ENCODE measurements at places on chromosomes 7 and 10.

DNA sequence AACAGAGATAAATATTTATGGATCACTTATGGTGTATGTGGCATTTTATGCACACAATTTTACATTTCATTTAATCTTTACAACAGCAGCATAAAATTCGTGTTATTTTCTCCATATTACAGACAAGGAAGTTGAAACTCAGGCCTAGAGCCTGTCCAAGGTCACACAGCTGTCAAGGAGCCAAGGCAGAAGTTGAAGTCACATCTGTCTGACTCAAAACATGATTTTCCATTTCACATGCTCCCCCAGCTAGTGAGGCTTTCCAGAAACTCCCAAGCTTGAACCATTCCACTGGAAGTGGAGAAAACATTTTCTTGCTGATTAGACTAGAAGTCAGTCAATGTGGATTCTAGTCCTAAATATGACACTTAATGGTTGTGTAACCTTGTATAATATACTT lies 110.5 kb downstream of the HECTD2 start:
- no peak for DNase-seq
- peaks cover 7% of the 10 kb centered on the region for H3K27me3 ChIP-seq
- H3K27ac ChIP-seq, result no peak overlapping the region

DNA sequence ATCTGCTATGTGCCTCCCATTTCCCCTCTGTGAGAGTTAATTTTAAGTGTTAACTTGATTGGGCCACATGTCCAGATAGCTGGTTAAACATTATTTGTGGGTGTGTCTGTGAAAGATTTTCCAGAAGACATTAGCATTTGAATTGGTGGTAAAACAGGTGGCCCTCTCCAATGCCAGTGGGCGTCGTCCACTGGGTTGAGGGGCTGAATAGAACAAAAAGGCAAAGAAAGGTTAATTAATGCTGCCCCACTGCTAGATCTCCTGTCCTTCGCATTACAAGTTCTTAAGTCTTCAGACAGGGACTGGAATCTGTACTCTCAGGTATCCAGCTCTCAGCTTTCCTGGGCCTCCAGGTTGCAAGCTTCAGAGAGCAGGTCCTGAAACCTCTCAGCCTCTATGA lies 1160.9 kb upstream of the LRRN3 start:
- H3K4me1 ChIP-seq, result no peaks in the 10 kb centered on the region
- DNase-seq, result no peak
- no peak overlapping the region for H3K4me3 ChIP-seq
- H3K36me3 ChIP-seq, result peaks cover 4% of the 10 kb centered on the region
- no peak overlapping the region for H3K27ac ChIP-seq

DNA sequence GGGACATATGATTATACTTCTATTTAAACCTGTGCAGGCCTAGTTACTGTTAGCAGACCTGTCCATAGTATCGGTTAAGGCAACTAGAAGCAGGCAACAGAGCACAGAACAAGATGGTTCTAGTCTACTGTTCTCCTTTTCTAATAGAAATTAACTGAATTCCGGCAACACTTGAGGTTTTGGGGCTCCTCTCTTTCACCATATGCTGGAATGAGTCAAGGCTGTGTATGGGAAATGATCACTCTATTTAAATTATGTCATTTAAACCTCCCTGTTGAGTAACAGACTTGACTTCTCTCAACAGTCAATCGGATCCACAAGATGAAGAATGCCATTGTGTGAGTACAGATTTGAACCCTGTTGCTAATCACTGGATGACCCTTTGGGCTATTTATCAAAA lies 6.2 kb upstream of the OTUD1 start:
- no peak overlapping the region for H3K27ac ChIP-seq
- H3K4me3 ChIP-seq, result no peak overlapping the region
- peaks cover 7% of the 10 kb centered on the region for H3K27me3 ChIP-seq
- no peaks in the 10 kb centered on the region for H3K36me3 ChIP-seq
- H3K4me1 ChIP-seq, result no peaks in the 10 kb centered on the region
- DNase-seq, result no peak

GRCh38 chr7:45118292-45118691 lies 6.8 kb upstream of the TBRG4 start:
- peaks cover 8% of the 10 kb centered on the region for H3K4me1 ChIP-seq
- H3K27ac ChIP-seq, result no peak overlapping the region
- no peak for DNase-seq
- H3K36me3 ChIP-seq, result no peaks in the 10 kb centered on the region
- no peak overlapping the region for H3K4me3 ChIP-seq

- no peaks in the 10 kb centered on the region for H3K4me1 ChIP-seq
- H3K27me3 ChIP-seq, result no peaks in the 10 kb centered on the region
- DNase-seq, result no peak
- no peaks in the 10 kb centered on the region for H3K36me3 ChIP-seq
- H3K4me3 ChIP-seq, result no peak overlapping the region
Measured at GRCh38 chr7:17474724-17475344, 176.4 kb downstream of the AHR start.

DNA sequence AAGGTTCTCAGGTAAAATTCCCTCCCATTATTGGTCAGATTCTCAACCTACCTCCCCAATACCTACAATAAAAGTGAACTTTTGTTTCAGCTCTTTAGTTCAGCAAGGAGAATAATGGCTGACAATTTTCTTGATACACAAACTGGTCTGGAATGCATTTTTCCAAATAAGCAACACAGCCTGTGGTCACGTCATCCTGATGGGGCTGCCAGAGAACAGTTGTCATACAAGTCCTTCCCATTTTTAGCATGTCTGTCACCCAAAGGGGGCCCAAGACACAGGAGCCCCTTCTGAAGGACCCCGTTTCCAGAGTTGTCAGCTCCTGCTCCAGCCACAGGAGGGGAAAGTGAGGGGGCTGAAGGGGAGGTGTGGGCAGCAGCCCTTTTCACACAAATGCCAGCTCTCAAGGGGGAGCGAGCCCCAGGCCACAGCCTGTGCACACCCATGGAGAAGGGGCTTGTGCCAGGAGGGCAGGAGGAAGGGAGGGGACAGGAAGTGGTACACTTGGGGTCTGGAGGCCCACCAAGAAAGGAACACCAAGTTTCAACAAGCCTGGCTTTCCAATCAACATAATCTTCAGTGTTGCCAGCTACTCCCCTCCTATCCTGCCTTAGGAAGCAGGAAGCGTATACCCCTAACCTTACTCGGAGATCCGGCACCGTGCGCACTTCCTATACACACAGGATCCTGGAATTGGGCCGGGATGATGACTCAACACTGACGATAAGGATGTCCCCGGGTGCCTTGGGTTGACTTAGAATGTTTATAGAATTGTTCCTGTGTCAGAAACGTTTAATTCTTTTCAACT lies 43.4 kb upstream of the PDLIM1 start:
- no peak overlapping the region for H3K4me3 ChIP-seq
- H3K36me3 ChIP-seq, result no peaks in the 10 kb centered on the region
- H3K27ac ChIP-seq, result no peak overlapping the region
- H3K4me1 ChIP-seq, result no peaks in the 10 kb centered on the region
- no peak for DNase-seq
- peaks cover 3% of the 10 kb centered on the region for H3K27me3 ChIP-seq

DNA sequence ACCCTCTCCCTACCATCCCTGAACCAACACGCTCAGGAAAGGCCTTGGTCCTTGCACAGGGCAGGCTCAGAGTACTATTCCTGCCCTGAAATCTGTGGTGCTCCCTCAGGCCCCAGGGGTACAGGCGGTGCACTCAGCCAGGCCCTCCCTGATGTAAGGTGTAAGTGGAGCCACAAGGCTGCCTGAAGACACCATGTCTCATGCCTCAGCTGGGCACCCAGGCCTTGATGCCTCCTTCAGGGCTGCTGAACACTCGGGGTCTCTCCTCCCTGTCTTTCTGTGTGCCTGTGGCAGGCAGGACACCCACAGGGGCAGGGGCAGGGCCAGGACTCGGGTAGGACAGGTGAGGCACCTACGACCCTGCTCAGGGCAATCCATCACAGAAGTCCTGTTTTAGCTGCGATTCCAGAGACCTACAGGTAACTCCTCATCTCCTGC lies 22.9 kb upstream of the ANTXRL start:
- H3K36me3 ChIP-seq, result no peaks in the 10 kb centered on the region
- H3K4me3 ChIP-seq, result no peak overlapping the region
- no peak overlapping the region for H3K27ac ChIP-seq

GRCh38 chr10:79947083-79947415 lies 1.9 kb downstream of the SFTPD start:
- H3K4me3 ChIP-seq, result no peak overlapping the region
- H3K4me1 ChIP-seq, result no peaks in the 10 kb centered on the region
- H3K36me3 ChIP-seq, result no peaks in the 10 kb centered on the region
- H3K27ac ChIP-seq, result no peak overlapping the region

- H3K4me1 ChIP-seq, result no peaks in the 10 kb centered on the region
- H3K36me3 ChIP-seq, result no peaks in the 10 kb centered on the region
- H3K27me3 ChIP-seq, result peaks cover 23% of the 10 kb centered on the region
- H3K4me3 ChIP-seq, result no peak overlapping the region
- no peak overlapping the region for H3K27ac ChIP-seq
Measured at GRCh38 chr7:94104301-94104700, 100.1 kb upstream of the BET1 start.

GRCh38 chr10:33684211-33684611 lies 349.7 kb upstream of the NRP1 start:
- H3K4me3 ChIP-seq, result no peak overlapping the region
- H3K27me3 ChIP-seq, result peaks cover 9% of the 10 kb centered on the region
- DNase-seq, result no peak
- H3K36me3 ChIP-seq, result no peaks in the 10 kb centered on the region
- H3K27ac ChIP-seq, result no peak overlapping the region

DNA sequence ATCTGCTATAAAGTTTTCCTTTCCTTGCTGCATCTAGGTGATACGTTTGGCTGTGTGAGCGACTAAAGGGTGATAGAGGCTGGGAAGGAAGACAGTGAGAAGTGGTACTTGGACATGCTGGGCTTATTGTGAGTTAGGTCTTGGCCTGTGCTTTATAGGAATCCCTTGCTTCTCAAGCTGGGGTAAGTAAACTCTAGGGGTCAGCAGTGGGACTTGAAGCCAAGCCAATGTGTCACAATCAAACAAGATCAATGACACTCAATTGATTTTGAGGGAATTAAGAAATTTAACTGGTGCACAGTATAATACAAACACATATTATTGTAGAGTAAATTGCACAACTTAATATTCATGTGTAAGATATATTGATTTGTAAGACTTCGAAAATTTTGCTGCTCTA lies 155.8 kb upstream of the AOAH start:
- no peak overlapping the region for H3K27ac ChIP-seq
- no peak overlapping the region for H3K4me3 ChIP-seq
- no peaks in the 10 kb centered on the region for H3K27me3 ChIP-seq
- peaks cover 26% of the 10 kb centered on the region for H3K36me3 ChIP-seq
- peaks cover 19% of the 10 kb centered on the region for H3K4me1 ChIP-seq

GRCh38 chr7:2417981-2418481 lies 14.6 kb downstream of the CHST12 start:
- no peaks in the 10 kb centered on the region for H3K36me3 ChIP-seq
- H3K27ac ChIP-seq, result peak overlapping the region; percentile 83
- DNase-seq, result peak; percentile 79

DNA sequence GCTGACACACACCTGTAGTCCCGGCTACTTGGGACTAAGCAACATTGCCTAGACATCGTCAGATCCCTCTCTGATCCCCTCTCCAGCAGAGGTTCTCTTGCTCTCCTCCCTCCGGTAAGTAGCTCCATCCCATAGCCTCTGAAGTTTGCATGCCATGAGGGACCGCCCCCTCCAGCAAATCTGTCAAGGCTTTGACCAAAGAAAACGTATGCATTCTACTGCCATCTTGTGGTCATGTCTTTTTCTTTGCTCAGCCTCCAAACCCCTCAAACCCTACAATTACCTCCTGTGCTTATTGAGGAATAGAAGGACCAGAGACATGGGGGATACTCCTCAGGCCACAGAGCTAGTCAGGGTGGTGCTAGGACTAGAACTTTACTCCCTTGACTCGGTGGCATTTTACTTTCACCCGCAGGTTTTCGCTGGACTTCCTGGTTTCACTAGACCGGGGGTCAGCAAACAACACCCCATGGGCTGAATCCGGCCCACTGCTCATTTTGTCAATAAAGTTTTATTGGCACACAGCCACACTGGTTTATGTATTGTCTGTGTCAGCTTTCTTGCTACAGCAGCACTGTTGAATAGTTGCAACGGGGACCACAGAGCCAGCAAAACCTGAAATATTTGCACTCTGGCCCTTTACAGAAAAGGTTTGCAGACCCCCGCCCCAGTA lies 202.6 kb upstream of the FOXK1 start:
- no peak overlapping the region for H3K27ac ChIP-seq
- H3K36me3 ChIP-seq, result peaks cover 8% of the 10 kb centered on the region
- peaks cover 16% of the 10 kb centered on the region for H3K27me3 ChIP-seq
- no peaks in the 10 kb centered on the region for H3K4me1 ChIP-seq
- DNase-seq, result no peak

DNA sequence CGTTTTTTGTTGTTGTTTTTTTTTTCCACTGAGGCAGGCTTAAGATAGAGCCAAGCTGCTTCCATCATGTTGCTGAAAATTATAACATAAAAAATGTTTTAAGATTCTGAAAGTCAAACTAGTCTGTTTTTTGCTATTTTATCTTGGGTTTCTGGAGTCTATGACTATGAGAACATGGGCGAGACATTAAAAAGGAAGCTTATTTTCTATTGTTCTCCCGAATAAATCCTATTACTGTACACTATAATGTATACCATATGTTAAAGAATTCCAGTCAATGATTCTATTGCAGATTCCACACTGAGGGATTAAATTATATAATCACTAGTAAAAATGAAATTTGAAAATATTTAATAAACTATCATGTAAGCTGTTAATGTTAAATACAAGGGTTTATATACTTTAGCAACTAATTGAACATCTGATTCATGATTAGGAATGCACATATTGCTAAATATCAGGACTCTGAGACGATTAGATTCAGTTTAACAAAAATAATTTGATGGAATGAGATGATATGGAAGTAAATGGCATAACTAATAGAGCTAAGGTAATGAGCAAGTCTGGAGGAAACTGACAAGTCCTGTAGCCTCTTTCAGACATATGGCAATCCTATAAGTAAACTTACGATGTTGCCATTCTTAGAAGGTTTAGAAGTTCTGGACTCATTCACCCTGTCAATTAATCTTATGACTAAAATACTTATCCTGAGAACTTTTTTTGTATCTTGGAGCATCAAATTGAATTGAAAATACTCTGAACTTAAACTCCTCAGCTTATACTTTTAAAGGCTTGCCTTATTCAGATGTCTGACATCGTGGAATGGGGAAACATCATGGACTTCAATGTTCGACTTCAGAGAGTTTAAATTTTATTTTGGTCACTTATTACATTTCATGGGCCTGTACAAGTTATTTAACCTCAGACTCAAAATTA lies 294.8 kb upstream of the DGKB start:
- H3K4me1 ChIP-seq, result no peaks in the 10 kb centered on the region
- H3K27me3 ChIP-seq, result no peaks in the 10 kb centered on the region
- no peak overlapping the region for H3K27ac ChIP-seq
- H3K36me3 ChIP-seq, result no peaks in the 10 kb centered on the region

- no peaks in the 10 kb centered on the region for H3K27me3 ChIP-seq
- DNase-seq, result no peak
- no peaks in the 10 kb centered on the region for H3K36me3 ChIP-seq
Measured at GRCh38 chr10:51910189-51910588, 210.8 kb upstream of the CSTF2T start.

GRCh38 chr10:96910488-96911395 lies 78.6 kb downstream of the LCOR start:
- H3K4me1 ChIP-seq, result peaks cover 18% of the 10 kb centered on the region
- H3K27ac ChIP-seq, result no peak overlapping the region
- peaks cover 7% of the 10 kb centered on the region for H3K36me3 ChIP-seq
- no peak for DNase-seq
- no peaks in the 10 kb centered on the region for H3K27me3 ChIP-seq
